GM19239 (cell line): ENCODE measurements at places on chromosomes 7 and 10.

DNA sequence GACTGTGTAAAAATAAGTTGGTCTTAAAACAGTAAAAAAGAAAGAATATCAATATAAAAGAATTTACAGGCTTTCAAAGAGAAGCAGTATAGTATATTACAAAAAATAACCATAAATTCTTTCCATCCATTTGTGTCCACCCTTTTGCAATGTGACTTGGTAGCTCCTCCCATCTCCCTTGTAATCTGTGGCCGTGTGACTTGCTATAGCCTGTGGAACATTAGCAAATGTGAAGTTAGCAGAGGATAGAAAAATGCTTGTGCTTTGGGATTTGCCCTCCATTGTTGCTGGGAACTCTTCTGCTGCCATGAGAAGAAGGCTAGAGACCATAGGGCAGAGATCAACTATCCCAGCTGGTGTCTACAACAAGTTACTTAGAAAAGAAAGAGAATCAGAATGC, 30.2 kb downstream of the KLHL7 start:
- no peak for DNase-seq

DNA sequence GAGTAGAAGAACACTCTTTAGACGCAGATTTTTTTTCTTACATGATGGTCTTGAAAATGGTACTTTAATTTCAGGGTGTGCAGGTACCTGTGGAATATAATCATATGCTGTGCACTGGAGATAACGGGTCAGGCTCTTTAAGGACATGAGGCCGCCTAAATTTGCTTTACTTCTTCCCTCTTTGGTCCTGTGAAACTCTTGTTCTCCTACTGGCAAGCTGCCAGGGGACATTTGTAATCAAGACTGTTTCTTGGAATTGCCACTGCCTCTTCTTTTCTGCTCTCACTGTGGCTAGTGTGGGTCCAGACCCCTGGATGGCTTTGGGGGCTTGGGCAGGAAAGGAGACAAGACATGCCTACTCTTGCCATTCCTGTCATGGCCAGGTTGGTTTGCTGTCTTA, 146.0 kb downstream of the SND1 start:
- DNase-seq, result no peak

DNA sequence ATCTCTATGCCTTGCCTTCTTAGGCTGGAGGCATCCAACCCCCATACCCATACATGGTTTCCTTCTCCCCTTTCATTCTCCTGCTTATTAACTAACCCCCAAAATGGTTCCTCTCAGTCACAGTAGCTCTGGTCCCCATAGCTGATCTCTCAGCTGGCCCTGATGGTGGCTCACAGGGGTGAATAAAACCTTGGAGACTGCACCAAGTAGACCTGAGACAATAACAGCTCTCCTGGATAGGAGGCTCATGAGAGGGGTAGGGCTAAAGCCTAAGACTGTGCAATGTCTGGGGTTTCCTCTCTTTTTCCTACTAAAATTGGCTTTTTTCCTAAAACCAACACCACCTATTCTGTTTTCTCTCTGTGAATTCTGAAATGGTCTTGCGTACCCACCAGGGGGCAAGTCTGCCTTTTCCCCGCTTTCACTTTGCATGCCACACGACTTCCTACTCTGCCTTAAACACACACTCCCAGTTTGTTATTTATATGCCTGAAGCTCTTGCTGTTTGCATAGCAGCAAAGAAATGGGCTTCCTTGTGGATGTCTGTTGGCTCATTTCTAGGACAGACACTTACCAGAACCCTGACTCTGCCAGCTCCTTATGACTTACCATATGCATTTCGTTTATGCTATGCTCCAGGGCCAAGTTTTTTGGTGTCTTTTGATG, 18.4 kb upstream of the PON1 start:
- DNase-seq, result no peak

GRCh38 chr7:100765250-100765649, 31.9 kb downstream of the ZAN start:
- DNase-seq, result no peak

DNA sequence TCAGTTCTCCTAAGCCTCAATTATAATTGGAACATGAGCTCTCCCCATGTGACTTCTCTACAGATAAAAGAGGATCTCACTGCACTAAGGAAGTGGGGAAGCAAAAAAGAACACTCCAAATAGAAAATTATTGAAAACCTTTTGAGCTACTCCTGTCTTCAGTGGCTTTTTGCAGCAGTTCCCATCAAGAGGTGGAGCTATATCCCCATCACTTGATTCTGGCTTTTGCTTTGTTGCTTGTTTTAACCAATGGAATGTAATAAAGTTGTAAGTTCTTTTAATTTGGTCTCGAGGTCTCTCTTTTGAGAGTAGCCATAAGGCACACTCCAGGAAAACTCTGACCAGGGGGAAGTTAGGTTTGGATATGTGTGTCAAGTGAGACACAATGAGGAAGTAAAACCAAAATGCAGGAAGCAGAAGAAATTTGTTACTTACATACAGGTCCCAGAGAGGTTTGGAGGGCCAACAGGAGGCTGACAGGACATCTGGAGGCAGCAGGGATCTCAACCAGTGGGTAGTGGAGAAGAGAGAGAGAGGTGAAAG, 569.4 kb downstream of the HTR7 start:
- DNase-seq, result no peak

DNA sequence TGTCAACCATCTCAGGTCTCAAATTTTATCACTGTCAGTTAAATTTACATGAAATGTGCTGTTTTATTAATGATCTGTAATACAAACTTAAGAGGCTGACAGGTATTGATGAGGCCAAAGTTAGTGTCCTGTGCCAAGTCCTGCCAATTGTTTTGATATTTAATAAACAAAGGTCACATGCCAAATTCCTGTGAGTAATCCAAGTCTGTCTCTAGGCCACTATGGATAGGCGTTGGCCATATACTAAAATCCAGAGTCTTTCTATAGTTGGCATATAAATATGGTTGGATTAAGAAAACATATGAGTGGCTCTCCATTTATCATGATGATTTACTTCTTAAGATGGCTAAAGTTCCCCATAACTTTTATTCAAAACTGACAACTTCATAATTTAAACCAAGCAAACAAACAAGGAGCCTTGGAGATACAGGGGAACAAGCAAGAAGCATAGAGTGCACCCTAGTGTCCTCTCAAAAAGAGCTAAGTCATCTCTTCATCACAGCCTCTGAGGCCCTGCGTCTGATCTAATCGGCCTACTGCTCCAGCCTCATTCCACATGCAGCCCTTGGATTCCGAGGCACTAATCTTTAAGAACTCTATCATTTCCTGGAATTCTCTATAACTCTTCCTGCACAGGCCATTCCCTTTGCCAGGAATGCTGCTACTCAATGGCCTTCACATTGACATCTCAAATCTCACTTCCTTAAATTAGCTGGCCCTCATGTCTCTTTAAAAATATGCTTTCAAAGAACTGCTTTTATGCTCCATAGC, 32.7 kb upstream of the NRCAM start:
- DNase-seq, result no peak

DNA sequence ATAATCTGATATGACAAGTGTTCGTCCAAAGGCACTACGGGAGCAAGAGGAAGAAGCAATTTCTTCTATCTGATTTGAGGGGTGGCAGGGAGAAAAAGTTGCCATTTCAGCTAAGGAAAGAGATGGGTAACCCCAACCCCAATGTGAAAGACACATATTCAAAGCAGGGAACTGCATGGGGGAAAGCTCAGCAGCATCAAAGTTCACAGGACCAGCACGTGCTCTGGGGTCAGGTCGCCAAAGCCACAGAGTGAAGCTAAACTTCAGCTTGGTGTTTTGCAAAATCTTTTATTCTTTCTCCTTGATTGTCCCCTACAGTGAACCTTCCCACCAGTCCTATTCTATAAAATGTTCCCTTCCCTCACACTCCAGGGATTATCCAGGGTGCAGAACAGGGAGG, 112.8 kb upstream of the PPP2R2D start:
- no peak for DNase-seq

- DNase-seq, result no peak
Observed at GRCh38 chr10:1230592-1231275, 174.5 kb downstream of the WDR37 start.
